Heart right ventricle (tissue), 16 donors: ENCODE measurements at places on chromosomes 16 and 17. TPM values are rescaled to one million over a fixed set of nuclear protein-coding genes. Genes with fewer than 3 reads are reported as not detected.

GRCh38 chr16:89581861-89582563 lies 6.5 kb downstream of the CPNE7 start:
- H3K4me3 ChIP-seq = no peak overlapping the region
- no peaks in the 10 kb centered on the region for H3K36me3 ChIP-seq
- peaks cover 10% of the 10 kb centered on the region for H3K4me1 ChIP-seq
- H3K27ac ChIP-seq = no peak overlapping the region
- peaks cover 2% of the 10 kb centered on the region for H3K27me3 ChIP-seq

- H3K27me3 ChIP-seq = no peaks in the 10 kb centered on the region
- peak overlapping the region; percentile 98 for H3K27ac ChIP-seq
- no peaks in the 10 kb centered on the region for H3K36me3 ChIP-seq
- H3K4me3 ChIP-seq = peak overlapping the region; percentile 90
Measured at GRCh38 chr17:50149091-50149416, 1.4 kb downstream of the PPP1R9B start.

DNA sequence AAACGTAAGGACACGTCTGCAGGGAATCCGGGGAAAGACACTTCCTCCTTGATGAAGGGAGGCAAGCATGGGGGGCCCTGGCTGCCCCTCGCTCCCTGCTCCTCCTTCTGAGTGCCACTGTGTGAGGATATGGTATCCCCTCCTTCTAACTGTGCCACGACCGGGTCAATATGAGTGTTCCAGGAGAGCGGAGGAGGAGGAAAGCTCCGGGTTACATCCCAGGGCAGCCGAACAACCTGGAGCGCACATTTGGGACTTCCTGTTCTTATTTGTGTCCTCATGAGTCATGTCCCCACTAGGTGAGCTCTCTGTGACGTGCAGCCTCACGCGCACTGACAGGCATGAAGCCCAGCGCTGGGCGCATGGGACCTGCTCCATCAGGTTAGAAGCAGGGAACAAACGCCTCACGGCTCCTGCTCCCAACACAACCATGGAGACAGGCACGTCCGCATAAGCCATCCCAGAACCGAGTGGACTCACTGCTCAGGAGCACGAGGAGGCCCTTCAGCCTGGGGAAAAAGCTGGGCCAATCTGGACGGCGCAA lies 92.9 kb upstream of the DNAH17 start:
- no peak overlapping the region for H3K27ac ChIP-seq
- H3K4me3 ChIP-seq = no peak overlapping the region
- H3K4me1 ChIP-seq = peaks cover 22% of the 10 kb centered on the region
- H3K36me3 ChIP-seq = peaks cover 23% of the 10 kb centered on the region
- no peak for DNase-seq

DNA sequence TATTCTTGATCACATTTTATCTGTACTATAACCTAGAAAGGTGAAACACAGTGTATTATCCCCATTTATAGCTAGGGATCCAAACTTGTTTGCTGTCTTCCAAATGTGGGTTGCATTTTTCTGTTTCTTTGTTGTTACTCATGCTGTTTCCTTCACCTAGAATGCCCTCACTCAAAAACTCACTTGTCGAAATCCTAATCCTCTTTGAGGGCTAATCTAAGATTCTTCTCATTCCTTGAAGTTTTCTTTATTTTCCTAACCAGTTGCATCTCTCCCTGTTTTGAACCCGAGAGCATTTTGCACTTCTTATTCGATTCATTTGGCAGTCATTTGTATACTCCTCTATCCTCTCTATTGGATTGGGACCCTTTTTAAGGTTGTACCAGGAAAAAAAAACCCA lies 9.6 kb downstream of the CALCOCO2 start:
- no peaks in the 10 kb centered on the region for H3K27me3 ChIP-seq
- peak overlapping the region; percentile 96 for H3K27ac ChIP-seq
- H3K4me1 ChIP-seq = peaks cover 61% of the 10 kb centered on the region

COG8 gene
- 27.0 TPM for total RNA-seq

FNDC8 gene
- not detected for total RNA-seq

GNG13 gene
- total RNA-seq = not detected
